ENCODE measurements at places on chromosomes 4 and X.

- peaks cover 4% of the 10 kb centered on the region for H3K4me1 ChIP-seq
- peaks cover 15% of the 10 kb centered on the region for H3K27me3 ChIP-seq
- DNase-seq, result no peak
- H3K36me3 ChIP-seq, result no peaks in the 10 kb centered on the region
- no peak overlapping the region for H3K27ac ChIP-seq
Measured at GRCh38 chrX:140762061-140762460, 52.5 kb downstream of the LINC00632 start.

DNA sequence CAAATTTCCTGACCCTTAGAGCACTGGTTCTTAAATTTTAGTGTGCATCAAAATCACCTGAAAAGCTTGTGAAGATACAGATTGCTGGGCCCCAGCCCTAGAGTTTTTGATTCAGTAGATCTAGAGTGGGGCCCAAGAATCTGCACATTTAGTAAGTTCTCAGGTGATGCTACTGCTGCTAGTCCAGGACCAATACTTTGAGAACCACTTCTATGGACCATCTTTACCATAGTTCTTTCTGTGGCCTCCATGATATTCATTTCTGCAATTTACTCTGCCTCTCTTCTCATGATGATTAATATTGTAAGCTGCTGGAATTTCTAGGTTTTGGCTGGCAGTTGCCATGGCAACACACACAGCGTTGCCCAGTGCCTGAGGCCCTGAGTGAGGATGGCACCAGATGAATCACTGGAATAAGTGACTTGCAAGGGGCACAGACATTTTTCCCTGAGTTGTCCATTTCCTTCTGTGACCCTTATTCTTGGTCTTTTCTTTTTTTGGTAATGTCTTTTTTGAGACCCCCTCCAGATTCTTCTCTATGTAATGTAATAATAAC lies 83.6 kb downstream of the PPP1R2C start:
- no peaks in the 10 kb centered on the region for H3K4me1 ChIP-seq
- H3K27me3 ChIP-seq, result no peaks in the 10 kb centered on the region
- H3K27ac ChIP-seq, result no peak overlapping the region
- no peak for DNase-seq

GRCh38 chrX:101080326-101081124 lies 1.8 kb downstream of the TMEM35A start:
- H3K4me1 ChIP-seq, result no peaks in the 10 kb centered on the region
- H3K36me3 ChIP-seq, result no peaks in the 10 kb centered on the region

GRCh38 chr4:104022226-104022625 lies 302.4 kb upstream of the TACR3 start:
- H3K36me3 ChIP-seq, result no peaks in the 10 kb centered on the region
- no peaks in the 10 kb centered on the region for H3K4me1 ChIP-seq
- H3K27ac ChIP-seq, result no peak overlapping the region

GRCh38 chr4:151955721-151956380 lies 195.0 kb upstream of the GATB start:
- H3K4me1 ChIP-seq, result no peaks in the 10 kb centered on the region
- H3K4me3 ChIP-seq, result no peak overlapping the region
- no peaks in the 10 kb centered on the region for H3K36me3 ChIP-seq

GRCh38 chr4:171288816-171289432 lies 524.3 kb upstream of the GALNTL6 start:
- DNase-seq, result no peak
- no peaks in the 10 kb centered on the region for H3K4me1 ChIP-seq
- no peaks in the 10 kb centered on the region for H3K36me3 ChIP-seq
- no peak overlapping the region for H3K4me3 ChIP-seq

- H3K4me3 ChIP-seq, result no peak overlapping the region
- no peaks in the 10 kb centered on the region for H3K36me3 ChIP-seq
- H3K27me3 ChIP-seq, result peaks cover 7% of the 10 kb centered on the region
- no peaks in the 10 kb centered on the region for H3K4me1 ChIP-seq
- no peak overlapping the region for H3K27ac ChIP-seq
- DNase-seq, result no peak
Measured at GRCh38 chr4:113837397-113837796, 75.9 kb upstream of the CAMK2D start.

GRCh38 chr4:74319470-74319869 lies 11.2 kb downstream of the EPGN start:
- no peaks in the 10 kb centered on the region for H3K4me1 ChIP-seq
- DNase-seq, result no peak
- peaks cover 20% of the 10 kb centered on the region for H3K27me3 ChIP-seq
- H3K4me3 ChIP-seq, result no peak overlapping the region
- H3K36me3 ChIP-seq, result no peaks in the 10 kb centered on the region
- H3K27ac ChIP-seq, result no peak overlapping the region

GRCh38 chr4:75235359-75235951 lies 278.7 kb downstream of the RCHY1 start:
- no peaks in the 10 kb centered on the region for H3K36me3 ChIP-seq
- H3K27me3 ChIP-seq, result no peaks in the 10 kb centered on the region
- no peak overlapping the region for H3K27ac ChIP-seq
- H3K4me1 ChIP-seq, result no peaks in the 10 kb centered on the region

DNA sequence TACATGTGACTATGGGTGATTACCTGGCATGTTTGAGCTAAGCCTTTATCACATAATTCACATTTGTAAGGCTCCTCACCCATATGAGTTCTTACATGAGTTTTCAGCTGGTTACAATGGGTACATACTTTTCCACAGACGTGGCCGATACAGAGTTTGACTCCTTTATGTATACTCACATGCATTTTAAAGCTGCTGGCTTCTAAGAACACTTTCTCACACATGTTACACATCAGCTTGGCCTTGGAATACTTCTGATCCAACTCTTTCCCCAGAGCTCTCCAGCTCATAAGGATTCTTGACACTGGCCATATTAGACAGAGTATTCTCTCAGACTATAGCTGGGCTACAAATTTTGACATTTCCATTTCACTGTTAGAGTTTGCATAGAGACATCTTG lies 66.3 kb downstream of the TAB3 start:
- H3K27me3 ChIP-seq, result no peaks in the 10 kb centered on the region
- H3K27ac ChIP-seq, result no peak overlapping the region
- H3K4me1 ChIP-seq, result peaks cover 9% of the 10 kb centered on the region
- no peak overlapping the region for H3K4me3 ChIP-seq
- DNase-seq, result no peak

- peaks cover 45% of the 10 kb centered on the region for H3K4me1 ChIP-seq
- H3K4me3 ChIP-seq, result peak overlapping the region; percentile 83
- no peak for DNase-seq
- no peaks in the 10 kb centered on the region for H3K27me3 ChIP-seq
- peaks cover 18% of the 10 kb centered on the region for H3K36me3 ChIP-seq
Measured at GRCh38 chr4:109432203-109432602, 1.4 kb upstream of the SEC24B start.

- no peak for DNase-seq
- H3K27ac ChIP-seq, result no peak overlapping the region
- no peaks in the 10 kb centered on the region for H3K27me3 ChIP-seq
- H3K4me3 ChIP-seq, result no peak overlapping the region
- peaks cover 26% of the 10 kb centered on the region for H3K36me3 ChIP-seq
Measured at GRCh38 chr4:184432127-184432922, 42.0 kb downstream of the IRF2 start.

- peaks cover 28% of the 10 kb centered on the region for H3K27me3 ChIP-seq
- H3K27ac ChIP-seq, result no peak overlapping the region
- no peaks in the 10 kb centered on the region for H3K4me1 ChIP-seq
- no peak for DNase-seq
Measured at GRCh38 chrX:8730812-8731558, 952 bp downstream of the ANOS1 start.

DNA sequence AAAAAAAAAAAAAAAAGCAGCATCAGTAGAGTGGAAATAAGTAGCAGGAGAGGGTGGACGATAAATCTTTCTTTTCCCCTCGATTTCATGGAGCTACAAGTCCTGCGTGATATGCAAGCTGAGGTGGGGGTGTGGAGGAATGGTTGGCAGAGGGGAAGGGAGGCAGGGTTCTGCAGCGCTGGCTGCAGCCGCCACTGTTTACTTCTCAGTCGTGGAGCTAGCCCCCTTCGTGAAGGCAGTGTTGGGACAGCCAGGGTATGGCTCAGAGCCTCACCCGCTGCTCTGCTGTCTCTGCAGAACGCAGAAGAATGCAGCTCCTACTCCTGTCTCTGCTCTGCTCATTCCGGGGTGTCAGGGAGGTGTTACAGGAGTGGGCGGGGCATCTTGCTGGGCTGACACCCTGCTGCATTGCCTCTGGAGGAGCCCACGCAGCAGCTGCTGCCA lies 140.6 kb downstream of the GPM6A start:
- H3K27me3 ChIP-seq, result no peaks in the 10 kb centered on the region
- no peaks in the 10 kb centered on the region for H3K36me3 ChIP-seq
- no peak overlapping the region for H3K27ac ChIP-seq

- peak within 1 kb of the TSS; percentile 95 for H3K27ac ChIP-seq
- H3K4me1 ChIP-seq, result peaks cover 21% of the 10 kb centered on the region
- peak within 1 kb of the TSS; percentile 95 for H3K4me3 ChIP-seq
- H3K27me3 ChIP-seq, result no peaks in the 10 kb centered on the region
- DNase-seq, result peak; percentile 71
- peaks cover 8% of the 10 kb centered on the region for H3K36me3 ChIP-seq
Measured at GRCh38 chrX:101617211-101618191, at the start of gene ARMCX6. ARMCX6 (minus strand) TSS chrX:101618000; CDS start chrX:101616620, 1,380 bp downstream.

DNA sequence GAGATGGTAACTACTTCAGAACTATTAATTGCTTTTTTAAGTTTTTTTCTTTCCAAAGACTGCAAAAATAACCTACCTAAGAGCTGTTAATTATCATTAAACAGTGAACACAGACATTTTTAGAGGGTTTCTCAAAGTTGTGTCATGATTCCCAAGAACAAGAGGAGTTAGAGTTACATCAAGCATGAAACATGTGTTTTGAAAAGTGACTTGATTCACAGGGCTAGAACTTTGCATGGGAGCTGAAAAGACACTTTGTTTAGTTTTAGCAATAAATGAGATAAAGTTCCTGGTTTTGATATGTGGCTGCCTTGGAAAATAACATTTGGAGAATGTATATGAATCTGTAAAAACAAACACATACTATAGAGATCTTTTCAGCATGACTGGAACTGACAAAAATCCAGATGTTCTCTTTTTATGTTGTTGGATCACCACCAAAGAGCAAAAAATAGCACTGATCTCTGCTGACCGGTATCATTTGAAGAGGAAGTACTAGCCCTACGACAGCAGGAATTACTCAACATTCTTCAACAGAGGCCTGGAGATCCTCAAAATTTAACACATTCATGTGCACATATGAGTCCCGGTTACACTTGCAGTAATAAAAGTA lies 173.0 kb upstream of the PCDH18 start:
- H3K27ac ChIP-seq, result no peak overlapping the region
- no peaks in the 10 kb centered on the region for H3K36me3 ChIP-seq
- H3K27me3 ChIP-seq, result no peaks in the 10 kb centered on the region
- no peaks in the 10 kb centered on the region for H3K4me1 ChIP-seq
- H3K4me3 ChIP-seq, result no peak overlapping the region
- DNase-seq, result no peak

- DNase-seq, result no peak
- H3K4me1 ChIP-seq, result peaks cover 5% of the 10 kb centered on the region
- no peak overlapping the region for H3K4me3 ChIP-seq
Measured at GRCh38 chr4:139968831-139969230, 185.2 kb downstream of the MAML3 start.

DNA sequence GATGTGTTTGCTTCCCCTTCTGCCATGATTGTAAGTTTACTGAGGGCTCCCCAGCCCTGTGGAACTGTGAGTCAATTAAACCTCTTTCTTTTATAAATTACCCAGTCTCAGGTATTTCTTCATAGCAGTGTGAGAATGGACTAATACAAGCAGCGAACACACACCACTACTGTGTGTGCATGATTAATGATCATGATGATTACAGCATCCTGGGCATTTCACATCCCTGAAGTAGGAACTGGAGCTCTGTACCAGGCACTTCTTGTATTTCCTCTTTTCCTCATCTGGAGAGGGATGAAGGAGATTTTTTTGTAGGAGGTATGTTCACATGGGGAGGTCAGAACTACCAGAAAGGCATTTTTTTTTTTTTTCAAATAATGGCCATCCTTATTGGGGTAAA lies 60.8 kb downstream of the PPM1K start:
- H3K4me3 ChIP-seq, result no peak overlapping the region
- H3K4me1 ChIP-seq, result peaks cover 10% of the 10 kb centered on the region
- no peak overlapping the region for H3K27ac ChIP-seq
- no peaks in the 10 kb centered on the region for H3K27me3 ChIP-seq
- DNase-seq, result no peak
- no peaks in the 10 kb centered on the region for H3K36me3 ChIP-seq

DNA sequence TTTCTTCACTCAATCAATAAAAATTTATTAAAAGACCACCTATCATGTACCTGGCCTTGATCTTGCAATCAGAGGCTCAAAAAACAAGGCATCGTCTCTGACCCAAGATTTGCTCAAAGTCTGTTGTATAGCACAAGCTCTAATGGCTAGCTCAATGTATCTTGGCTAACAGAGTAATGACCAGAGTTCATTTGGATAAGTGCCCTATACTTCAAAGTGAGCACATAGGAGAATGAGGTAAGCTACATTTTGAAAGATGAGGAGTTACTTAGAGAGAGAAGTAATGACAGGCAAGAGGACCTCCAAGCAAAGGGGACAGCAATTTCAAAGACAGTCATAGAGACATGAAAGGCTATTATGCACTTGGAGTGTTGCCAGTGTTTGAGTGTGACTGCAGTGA lies 22.9 kb upstream of the GABRQ start:
- DNase-seq, result no peak
- H3K27me3 ChIP-seq, result no peaks in the 10 kb centered on the region
- no peak overlapping the region for H3K27ac ChIP-seq
- H3K4me1 ChIP-seq, result no peaks in the 10 kb centered on the region
- no peaks in the 10 kb centered on the region for H3K36me3 ChIP-seq
- no peak overlapping the region for H3K4me3 ChIP-seq

DNA sequence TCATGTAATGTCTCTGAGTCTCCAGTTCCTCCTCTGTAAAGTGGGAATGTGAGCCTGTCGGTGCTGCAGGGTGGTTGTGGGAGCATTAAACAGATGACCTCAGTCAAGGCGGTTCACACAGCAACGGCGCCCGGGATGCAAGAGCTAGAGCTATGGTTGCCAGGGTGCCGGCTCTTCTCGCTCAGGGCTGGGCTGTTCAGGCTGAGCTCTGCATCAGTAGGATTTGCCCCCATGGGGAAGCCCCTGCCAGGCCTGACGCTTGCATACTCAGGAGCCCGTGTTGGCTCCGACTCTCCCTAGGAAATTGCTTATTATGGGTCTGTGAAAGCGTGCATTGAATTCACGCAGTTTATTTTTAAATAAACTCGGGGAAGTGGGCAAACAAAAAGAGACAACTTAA lies 67.3 kb downstream of the PSAPL1 start:
- no peaks in the 10 kb centered on the region for H3K36me3 ChIP-seq
- no peak for DNase-seq
- H3K4me1 ChIP-seq, result no peaks in the 10 kb centered on the region
- H3K4me3 ChIP-seq, result no peak overlapping the region
- H3K27ac ChIP-seq, result no peak overlapping the region

- H3K27ac ChIP-seq, result no peak overlapping the region
- H3K36me3 ChIP-seq, result no peaks in the 10 kb centered on the region
- H3K4me1 ChIP-seq, result no peaks in the 10 kb centered on the region
- no peaks in the 10 kb centered on the region for H3K27me3 ChIP-seq
Measured at GRCh38 chr4:65482410-65482809, 187.9 kb downstream of the EPHA5 start.

DNA sequence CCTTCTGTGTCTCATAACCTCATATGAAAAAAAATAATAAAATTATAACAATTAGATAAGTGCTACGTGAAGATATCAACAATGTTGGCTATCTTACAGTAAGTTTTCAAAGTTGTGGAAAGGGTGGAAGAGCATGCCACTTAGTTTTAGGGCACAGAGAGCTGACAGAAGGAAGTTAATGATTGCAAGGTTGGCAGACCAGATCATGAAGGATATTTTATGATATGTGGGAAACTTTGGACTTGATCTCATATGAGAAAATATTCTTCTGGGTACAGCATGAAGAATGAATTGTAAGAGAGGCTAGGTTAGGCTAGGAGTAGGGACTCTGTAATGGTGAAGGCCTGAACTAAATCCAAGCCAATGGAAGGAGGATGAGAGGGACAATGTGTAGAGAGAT lies 34.5 kb downstream of the MGAT4D start:
- no peak overlapping the region for H3K27ac ChIP-seq
- H3K4me3 ChIP-seq, result no peak overlapping the region
- DNase-seq, result no peak

Measured in T-helper 2 cell treated with Interferon-gamma antibody and Interleukin-4, amounts not matched to agents 5 μg/mL and 100 μg/mL, for 36 hours (primary cell).